Ureter (tissue), 1 donor: ENCODE measurements at places on chromosomes 1 and 21. TPM values are rescaled to one million over a fixed set of nuclear protein-coding genes. Genes with fewer than 3 reads are reported as not detected.

The ARMH1 gene
- total RNA-seq, result 3.0 TPM

The ST6GALNAC5 gene
- total RNA-seq, result 1.1 TPM

The SPRR2E gene
- not detected for total RNA-seq

The PDC gene
- total RNA-seq, result not detected

The COL9A2 gene
- total RNA-seq, result 27.1 TPM

The MTARC1 gene
- 29.0 TPM for total RNA-seq

The TDRD5 gene
- total RNA-seq, result 1.0 TPM

The DNM3 gene
- total RNA-seq, result 7.9 TPM

The SLFNL1 gene
- 0.68 TPM for total RNA-seq

The LRRC71 gene
- not detected for total RNA-seq
